ENCODE measurements at places on chromosomes 2 and 18.

DNA sequence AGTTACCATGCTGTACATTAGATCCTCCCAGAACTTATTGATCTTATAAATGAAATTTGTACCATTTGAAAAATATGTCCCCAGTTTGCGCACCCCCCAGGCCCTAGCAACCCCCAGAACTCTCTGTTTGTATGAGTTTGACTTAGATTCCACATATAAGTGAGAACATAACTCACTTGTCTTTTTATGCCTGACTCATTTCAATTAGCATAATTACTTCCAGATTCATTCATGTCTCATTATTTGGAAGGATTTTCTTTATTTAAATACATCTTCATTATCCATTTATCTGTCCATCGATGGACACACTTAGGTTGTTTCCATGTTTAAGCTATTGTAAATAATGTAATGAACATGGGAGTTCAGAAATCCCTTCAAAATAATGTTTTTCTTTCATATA, 705.9 kb downstream of the CCDC85A start:
- DNase-seq, result no peak

DNA sequence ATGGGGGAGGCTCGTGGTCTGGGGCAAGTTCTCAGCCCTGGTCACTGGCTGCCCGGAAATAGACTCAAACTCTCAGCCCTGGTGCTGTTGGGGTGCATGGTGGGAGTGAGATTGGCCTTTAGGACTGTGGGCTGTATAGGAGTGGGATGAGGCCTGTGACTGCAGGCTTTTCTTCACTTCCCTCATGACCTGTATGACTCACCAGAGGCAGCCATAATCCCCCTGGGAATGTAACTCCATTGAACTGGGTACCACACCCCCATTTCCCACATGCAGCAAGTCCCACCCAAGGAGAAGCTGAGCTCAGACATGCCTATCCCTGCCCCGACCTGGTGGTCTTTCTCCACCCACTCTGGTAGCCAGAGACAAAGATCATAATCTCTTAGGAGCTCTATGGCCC, 177.7 kb upstream of the OSR1 start:
- no peak for DNase-seq

DNA sequence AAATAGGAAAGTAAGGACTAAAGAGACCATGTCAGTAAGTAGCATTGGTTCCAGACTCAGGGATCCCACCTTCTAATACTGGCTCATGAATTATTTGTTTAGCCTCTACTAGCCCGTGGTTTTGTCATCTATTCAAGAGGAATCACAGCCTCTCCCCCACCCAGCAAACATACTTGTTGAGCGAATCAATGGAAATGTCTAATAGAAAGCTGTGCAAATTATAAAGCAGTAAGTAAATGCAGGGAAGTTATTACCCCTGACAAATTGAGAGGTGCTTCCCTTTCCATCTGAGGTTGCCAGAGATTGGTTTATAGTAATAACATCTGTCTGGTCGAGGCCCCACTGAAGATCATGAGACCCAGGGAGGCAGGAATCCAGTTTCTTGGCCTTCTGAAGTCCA, 219.3 kb upstream of the OSR1 start:
- DNase-seq, result no peak

DNA sequence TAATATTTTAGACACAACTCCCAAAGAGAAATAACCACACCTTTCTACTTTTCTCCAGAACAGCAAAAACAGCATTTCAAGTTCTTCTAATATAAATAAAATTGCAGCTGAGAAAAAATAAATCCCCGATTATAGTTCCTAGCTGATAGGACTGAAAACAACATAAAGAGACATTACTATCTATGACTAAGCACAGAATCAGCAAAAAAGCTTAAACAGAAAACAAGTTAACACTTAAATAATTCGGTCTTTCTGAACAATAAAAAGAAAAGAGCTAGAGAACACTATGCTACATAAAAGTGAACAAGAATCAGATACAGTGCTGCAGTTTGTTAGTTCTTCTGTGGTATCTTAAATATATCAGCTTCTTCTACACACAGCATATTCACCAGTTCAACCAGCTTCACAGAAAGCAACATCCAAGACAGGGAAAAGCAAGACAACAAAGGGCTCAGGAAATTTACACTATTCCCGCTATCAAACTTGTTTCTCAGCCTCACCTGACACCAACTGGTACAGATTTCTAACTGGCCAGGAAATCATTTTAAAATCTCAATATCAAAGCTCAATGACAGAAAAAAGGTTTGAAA, 28.6 kb downstream of the FEZ2 start:
- DNase-seq, result no peak

- peak; percentile 9 for DNase-seq
Observed at GRCh38 chr2:182650704-182651103, 65.4 kb upstream of the DNAJC10 start.

GRCh38 chr18:44579745-44580144, 100.9 kb upstream of the SETBP1 start:
- DNase-seq, result no peak

DNA sequence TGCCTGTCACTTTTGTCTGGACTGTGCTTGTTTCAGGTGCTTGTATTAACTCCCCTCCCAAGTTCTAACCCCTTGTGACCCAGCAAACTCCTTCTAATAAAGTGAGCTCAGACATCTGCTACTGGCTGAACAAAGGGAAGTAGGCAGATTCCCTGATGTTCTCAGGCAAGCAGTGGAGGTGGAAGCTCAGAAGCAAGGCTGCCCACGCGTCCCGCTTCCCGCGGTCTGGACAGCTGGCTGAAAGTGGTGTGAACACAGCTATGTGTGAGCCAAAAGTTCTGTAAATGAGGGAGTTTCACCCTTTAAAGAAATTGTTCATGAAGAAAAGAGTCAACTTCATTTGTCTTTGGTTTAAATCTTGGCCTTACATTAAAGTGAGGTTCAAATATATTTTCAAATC, 40.0 kb downstream of the NAPG start:
- DNase-seq, result no peak

DNA sequence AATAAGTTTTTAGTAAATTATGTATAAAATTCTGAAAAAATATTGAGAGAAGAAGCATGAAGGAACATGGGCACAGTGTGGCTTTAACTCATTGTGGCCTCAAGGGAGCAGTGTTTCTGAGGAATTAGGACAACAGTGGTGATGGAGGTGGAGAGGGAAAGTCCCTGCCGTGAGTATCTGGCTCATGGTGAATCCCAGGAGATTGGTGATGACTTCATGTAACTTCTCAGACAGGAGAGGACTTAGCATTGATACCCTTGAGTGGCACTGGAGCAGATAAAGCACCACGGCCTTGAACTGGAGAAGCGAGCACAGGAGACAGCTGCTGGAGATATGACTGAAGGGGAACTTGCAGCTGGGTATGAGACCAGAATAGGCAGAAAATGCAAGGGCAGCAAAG, 35.0 kb upstream of the LRP1B start:
- DNase-seq, result no peak

DNA sequence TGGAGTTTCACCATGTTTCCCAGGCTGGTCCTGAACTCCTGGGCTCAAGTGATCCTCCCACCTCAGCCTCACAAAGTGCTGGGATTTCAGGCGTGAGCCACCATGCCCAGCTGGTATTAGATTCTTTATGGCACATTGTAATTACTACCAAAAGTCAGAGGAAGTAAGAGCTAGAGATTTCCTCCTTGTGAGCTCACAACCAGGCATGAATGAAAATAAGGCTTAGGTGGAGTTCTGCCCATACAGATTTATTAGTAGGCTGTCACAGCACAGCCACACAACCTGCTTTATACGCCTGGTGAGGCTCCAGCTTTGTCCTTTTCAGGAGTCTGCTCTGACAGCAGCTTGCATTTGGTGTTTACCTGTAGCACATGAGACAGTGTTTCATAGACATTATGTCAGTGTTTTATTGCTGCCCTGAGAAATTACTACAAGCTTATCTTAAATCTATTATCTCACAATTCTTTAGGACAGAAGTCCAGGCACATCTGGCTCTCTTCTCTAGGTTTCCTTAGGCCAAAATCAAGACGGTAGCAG, 156.6 kb downstream of the TANC1 start:
- DNase-seq, result no peak

GRCh38 chr2:238700117-238700457, 147.8 kb upstream of the TWIST2 start:
- DNase-seq, result no peak

DNA sequence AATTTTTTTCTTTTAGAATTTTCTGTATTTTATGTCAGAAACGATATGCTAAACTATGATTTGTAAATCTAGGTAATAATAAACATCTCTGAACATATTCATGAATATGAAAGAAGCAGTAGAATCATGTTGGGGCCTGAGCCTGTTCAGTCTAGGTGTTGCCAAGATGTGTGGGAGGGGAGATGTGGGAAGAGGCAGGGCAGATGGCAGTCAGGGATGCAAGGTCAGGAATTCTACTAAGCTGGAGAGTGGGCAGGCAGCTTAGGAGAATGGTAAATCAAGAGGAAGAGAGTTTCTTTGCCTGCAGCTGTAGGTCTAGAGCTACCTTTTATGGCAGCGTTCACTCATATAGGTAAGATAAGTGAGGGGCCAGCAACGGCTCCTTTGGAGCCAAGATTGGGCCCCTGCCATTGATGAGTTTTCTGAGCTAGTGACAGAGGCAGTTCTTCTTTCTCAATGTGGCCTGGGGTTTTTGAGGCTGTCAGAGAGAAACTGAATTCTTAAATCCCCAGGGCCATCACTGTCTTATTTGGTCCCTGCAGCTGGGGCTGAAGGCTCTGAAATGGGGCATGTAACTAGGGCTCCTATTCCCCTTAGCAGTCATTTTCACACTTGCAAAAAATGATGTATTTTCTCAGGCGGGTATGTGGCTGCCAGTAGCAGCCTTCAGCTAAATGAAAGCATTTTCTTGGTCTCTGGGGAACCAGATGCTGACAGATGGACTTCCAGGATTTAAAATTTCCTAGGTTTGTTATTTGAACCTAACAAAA, 232.8 kb downstream of the PIK3C3 start:
- no peak for DNase-seq

DNA sequence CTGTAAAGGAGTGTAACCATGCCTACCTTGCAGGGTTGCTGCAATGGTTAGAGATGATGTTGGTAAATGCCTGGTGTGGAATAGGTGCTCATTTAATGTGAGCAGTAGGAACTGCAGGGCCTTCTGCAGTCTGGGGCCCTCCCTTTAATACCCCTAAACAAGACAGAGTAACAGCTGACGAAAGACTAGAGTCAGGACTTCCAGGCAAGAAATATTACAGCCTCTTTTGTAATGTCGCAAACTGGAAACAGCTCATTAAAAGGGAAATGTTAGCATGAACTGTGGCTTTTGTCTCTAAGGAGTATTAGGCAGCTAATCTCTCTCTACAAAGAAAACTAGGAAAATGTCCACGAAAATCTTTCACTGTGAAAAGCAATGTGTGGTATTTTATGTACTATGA, 26.0 kb downstream of the MARCO start:
- no peak for DNase-seq

GRCh38 chr2:111702119-111702803, 181.7 kb downstream of the ANAPC1 start:
- peak; percentile 65 for DNase-seq

DNA sequence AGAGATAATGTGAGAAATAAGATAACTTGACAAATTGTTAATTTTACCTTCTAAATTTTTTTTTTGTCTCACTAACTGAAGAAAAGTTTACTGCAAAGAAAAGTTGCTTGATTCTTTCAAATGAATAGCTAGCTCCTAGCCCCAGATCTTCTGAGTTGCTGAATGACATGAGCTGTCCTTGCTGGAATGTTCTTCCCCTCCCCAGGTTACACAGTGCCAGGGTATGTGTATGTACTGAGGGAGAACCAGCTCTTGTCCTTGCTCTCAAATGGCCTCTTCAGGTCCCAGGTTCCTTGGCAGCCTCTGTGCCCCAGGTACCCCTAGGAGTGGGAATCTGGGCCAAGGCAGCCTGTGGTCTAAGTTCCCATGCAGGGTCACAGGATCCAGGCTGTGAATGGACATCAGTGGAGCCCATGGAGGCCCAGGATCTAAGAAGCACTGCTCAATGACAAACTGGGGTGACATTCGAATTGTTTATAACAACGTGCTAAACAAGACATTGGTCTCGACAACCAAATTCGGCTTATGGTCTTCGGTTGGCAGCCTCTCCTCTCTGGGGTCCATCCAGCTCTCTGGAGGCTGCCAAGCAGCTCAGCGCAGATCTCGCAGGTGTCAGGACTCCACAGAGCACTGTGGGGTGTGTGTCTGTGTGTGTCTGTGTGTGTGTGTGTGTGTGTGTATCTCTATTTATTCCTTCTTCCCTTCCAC, 17.1 kb upstream of the INO80C start:
- no peak for DNase-seq

DNA sequence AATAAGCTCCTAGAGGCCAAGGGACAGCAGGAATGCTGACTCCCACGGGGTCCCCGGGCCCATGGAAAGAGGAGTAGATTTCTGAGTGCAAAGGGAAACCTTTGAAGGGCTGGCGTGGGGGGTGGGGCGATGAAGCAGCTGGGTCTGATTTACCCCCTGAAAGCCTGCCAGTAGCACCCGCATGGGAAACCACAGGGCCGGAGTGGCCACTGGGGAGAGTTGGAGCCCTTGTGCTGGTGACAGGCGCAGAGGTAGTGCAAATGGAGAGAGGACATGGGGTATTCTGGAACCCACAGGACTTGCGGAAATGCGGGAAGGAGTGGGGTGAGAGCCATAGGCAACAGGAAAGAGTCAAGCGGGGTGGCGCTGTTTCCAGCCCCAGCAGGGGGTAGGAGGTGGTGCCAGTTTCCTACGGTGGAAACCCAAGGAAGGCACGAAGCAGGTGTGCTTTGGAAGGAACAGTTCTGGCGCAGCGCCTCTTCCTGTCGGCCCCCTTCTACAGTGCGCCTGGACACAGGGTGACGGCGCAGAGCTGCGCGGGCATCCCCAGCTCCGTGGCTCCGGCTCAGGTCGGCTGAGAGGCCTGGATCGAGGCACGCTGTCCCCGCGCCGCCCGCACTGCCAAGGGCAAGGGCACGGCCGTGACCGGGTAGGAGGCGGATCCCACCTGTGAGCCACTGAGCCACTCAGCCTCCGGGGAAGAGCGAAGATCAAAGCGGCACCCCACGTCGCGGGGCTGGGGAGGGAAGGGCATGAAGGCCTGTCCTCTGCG, 149.0 kb upstream of the GLI2 start:
- DNase-seq, result no peak

- DNase-seq, result no peak
Observed at GRCh38 chr2:166331468-166331867, 44.3 kb downstream of the SCN9A start.

All from CD4-positive, alpha-beta T cell treated with Interleukin-10 for 1 hour (primary cell).